ENCODE measurements at places on chromosomes 13 and 19.

DNA sequence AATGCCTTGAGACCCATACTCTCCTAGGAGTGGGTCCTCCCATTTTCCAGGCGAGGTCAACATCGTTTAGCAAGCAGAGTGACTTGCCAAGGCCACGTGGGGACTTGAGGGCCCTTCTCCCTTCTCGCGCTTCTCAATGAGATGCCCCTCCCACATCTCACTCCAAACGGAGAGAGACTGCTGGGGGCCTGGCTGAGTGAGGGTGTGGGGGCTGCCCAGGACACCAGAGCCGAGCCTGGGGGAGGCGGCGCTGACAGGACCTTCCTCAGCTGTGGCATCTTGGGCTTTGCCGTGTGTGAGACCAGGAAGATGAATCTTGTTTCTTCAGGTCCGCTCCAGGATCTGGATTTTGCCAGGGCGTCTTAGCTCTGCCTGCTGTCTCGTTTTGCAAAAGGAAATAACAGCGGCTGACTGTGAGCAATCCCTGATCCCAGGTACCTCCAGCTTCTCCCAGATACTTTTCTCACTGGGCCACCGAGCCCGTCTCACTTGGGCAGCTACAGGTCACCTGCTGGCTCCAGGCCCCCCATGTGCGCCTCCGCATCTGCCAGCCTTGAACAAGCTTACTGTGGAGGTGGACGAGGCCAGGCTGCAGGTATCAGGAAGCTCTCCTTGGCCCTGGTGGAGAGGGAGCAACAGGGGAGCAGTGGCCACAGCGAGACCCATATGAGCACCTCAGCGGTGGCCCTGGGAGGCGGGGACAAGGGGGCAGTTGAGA lies 6.0 kb downstream of the COX6B2 start:
- no peak for DNase-seq

DNA sequence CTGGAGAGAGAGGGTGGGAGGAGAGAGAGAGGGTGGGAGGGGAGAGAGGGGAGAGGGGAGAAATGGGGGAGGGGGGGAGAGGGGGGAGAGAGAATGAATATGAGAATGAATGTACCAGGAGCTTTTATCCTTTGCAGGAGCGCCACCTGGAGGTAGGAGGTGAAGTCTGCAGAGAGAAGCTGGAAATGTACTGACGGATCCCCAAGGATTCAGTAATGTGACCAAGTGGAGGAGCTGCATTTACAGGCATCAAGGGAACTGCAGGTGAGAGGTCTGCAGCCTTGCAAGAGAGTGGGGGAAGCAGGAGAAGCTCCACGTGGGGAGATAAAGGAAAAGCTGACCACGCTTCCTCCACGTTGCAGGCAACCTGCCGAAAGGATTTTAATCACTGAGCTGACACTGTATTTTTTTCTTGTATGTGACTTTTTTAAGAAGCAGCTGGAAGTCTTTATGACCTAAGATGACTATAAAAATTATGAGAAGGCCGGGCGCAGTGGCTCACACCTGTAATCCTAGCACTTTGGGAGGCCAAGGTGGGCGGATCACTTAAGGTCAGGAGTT lies 33.7 kb downstream of the VSTM1 start:
- peak; percentile 62 for DNase-seq

- DNase-seq = no peak
These were observed 15.1 kb upstream of the EMP3 start for GRCh38 chr19:48310227-48310626.

DNA sequence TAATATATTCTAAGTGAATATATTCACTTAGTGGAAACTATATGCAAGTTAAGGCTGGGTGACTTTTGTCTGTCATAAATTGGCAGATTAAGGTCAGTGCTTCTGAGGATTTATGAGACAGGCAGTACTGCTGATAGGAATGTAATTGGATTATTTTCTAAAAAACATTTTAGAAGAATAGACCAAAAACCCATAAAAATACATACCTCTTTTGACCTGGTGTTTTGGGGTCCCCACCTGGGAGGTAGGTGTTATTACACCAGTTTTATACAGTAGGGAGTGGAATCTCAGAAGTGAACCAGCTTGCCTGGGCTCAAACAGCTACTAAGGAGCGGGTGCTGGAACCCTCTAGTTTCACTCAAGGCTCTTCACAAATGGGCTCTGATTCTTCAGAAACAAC lies 25.3 kb downstream of the COG3 start:
- DNase-seq = no peak

GRCh38 chr19:15247107-15248014 lies 15.1 kb upstream of the EPHX3 start:
- DNase-seq = no peak

DNA sequence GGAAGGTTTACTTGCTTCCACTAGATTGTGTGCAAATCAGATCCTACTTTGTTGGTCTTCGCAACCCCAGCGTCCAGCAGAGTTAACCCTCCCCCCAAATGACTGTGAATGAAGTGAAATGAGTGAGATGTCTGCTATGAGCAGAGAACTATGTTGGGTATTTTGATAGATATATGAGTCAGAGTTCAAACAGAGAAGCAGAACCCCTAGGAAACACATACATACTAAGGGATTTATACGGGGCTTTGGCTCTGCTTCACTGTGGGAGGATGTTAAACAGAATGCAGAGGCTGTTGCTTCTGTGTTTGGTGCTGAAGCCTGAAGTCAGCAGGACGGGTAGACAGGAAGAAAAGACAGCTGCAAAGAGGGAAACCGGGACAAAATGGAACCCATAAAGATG lies 197.0 kb downstream of the MZT1 start:
- peak; percentile 39 for DNase-seq

All from EL (cell line).